ENCODE measurements at places on chromosomes 7 and 10.

- no peak for DNase-seq
These were observed 35.8 kb downstream of the PAX2 start for GRCh38 chr10:100781145-100781665.

GRCh38 chr7:84786073-84786472, 400.8 kb downstream of the SEMA3D start:
- DNase-seq: no peak

DNA sequence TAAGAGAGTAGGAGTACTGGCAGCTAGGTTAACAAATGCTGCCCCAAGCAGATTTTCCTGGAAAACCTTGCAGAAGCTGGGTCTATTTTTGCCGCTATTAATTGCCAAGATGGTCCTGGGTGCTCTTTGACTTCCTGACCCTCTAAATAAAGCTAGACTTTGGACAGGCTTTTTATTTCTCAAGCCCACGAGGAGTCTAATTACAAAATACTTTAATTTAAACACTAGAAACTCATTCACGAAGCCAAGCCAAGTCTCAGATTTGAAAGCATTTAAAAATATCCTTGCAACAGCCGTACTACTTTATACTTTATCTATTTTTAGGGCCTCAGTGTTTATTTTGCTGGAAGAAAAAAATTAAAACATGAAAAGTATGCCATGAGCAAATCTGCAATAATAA, 45.1 kb downstream of the TMEM26 start:
- DNase-seq: no peak

GRCh38 chr7:105975770-105976417, 12.8 kb downstream of the CDHR3 start:
- DNase-seq: no peak

GRCh38 chr10:8404721-8405120, 350.2 kb downstream of the GATA3 start:
- no peak for DNase-seq

DNA sequence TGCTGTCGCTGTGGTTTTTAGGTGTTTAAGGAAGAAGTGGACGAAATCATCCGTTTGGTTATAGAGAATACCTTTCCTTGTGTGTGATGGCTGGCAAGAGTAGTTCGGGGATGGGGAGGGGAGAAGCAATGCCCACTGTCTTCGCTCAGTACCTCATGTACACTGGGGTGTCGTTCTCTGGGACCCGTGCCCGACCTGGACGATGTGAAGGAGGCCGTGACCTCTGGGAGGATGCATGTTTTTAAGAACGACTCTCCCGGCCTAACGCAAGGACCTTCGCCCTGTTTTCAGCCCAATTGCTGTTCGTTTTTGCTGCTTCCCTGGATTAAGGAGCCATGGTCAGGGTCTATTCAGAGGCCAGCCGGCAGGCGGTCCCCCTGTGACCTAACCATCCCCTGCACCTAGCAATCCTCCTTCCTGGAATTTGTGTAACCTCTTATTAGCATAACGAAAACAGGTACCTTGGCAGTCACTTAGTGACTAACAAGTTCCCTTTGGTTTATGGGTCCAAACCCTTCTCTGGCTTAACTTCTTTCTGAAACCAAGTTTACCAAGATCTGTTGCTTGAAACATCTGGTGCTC, 1.3 kb downstream of the NFE2L3 start:
- peak; percentile 11 for DNase-seq

- no peak for DNase-seq
These were observed 89.4 kb downstream of the LRRN3 start for GRCh38 chr7:111180338-111180737.

GRCh38 chr10:104614245-104614831, 26.8 kb upstream of the SORCS3 start:
- peak; percentile 16 for DNase-seq

- DNase-seq: no peak
These were observed 380.0 kb downstream of the REEP3 start for GRCh38 chr10:63901228-63901627.

- DNase-seq: no peak
These were observed 7.7 kb upstream of the NDST2 start for GRCh38 chr10:73819081-73819480.

DNA sequence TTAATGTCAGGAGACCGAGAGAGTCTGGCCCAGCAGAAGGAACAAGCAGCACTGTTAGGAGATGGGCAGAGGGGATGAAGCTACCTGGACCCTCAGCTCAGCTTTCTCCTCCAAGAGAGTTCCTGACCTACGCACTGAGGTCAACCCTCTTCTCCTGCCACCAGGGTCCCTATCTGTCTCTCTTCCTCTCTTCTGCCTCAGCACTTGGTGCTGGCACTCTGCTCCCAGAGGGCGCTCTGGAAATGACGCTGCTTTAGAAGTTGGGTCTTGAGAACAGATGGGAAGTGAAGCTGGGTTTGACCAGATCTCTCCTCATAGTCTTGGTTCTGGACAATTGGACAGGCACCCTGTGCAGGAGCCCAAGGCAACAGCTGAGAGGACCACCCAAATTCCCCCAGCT, 216.0 kb upstream of the AGK start:
- DNase-seq: no peak

GRCh38 chr7:68694656-68695055, 903.6 kb upstream of the AUTS2 start:
- no peak for DNase-seq

DNA sequence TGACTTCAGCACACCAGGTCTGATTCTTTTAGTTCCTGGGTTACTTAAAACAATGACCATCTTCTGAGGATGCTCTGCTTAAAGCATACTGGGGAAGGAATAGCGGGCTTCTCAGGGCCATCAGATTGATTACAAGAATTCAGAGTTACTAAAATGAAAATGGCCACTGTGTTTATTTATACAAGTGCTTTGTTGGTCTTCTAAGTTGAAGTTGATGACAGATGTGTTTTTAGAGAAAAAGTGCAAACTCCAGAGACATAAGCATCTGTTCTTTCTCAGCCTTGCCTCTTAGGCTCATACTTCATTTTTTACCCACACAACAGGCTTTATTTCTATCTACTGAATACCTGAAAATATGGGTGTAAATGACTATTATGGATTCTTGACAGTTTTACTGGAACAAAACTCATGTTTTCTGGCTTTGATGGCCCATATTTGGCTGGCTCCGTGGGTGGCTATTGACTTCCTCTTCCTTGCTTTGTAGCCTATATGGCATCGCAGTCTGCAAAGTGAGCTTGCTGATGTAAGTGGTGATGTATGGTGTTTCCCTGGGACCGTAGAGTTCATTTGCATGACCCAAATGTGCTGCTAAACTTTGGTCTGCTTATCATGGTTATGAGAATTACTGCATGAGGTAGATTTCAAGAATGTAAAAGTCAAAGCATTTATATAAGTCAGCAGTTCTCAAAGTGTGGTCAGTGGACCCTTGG, 121.3 kb downstream of the BMPER start:
- DNase-seq: no peak

DNA sequence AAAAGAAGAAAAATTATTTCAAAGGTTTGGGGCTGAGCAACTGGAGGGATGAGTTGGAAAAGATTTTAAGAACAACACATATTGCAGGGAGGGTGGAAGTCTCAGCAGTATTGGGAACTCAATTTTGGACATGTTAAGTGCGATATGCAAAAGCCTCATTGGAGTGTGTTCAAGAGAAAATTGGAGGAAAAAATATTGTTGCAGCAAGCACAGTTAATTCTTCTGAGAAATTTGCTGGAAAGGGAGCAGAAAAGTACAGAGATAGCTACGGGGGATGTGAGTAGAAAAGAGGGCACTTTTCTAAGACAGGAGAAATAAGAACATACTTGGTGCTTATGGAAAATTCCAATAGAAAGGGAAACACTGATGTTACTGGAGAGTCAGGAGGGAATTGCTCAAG, 59.8 kb upstream of the MAGI2 start:
- no peak for DNase-seq

DNA sequence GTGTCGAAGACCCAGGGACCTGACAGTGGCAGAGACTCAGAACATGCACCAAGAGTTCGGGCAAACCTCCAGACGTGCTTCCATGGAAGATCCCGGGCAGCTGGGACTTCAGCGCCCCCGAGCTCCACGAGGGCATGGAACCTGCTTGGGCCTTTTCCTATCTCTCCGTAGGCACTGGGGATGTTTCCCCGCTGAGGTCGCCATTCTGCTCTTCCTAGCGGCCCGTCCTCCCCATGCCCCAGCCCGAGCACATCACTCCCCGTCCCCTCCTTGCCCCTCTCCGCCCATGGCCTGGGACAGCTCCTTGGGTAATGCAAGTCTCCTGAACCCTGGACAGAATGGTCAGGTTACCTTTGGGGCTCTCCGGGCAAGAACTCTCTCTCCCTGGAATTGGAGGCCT, 32.3 kb upstream of the SHH start:
- DNase-seq: no peak

DNA sequence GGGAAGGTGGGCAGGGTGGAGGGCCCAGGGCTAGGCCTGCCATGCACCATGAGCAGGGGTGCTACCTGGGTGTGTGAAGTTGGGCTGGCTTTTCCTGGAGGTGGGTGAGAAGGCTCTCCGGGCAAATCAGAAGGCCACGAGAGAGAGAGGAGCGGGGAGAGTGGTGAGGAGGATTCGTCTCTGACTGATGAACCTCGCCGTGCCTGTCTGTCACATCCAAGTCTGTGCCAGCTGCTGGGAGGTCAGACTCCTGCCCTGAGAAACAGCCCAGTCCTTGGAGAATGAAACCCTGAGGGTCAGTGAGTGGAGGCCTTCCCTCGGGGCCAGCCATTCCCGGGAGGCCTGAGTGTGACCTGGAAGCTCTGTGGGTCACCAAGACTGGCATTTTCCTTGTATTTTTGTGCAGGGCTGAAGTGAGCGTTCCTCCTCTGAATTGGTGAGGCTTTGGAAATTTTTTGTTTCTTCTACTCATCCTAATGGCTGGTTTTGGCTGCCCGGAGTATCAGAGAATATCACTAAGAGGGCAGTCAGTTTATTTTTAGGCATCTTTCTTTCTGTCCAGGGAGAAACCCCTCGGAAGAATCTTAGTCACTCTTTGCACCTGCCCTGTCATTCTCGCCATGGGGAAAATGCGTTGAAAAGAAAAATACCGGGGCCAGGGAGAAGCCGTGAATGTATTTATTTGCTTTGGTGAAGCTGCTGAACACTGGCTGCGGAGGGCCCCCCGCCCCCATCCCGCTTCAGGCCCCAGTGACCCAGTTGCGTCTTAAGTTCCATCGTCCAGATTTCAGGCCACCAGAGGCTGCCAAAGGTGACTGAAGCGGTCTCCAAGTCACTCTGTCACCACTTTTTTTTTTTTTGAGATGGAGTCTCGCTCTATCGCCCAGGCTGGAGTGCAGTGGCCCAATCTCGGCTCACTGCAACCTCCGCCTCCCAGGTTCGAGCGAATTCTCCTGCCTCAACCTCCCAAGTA, 6.5 kb upstream of the AP5Z1 start:
- DNase-seq: no peak
